Large intestine (tissue), 12 donors: ENCODE measurements at places on chromosomes 1 and 21. TPM values are rescaled to one million over a fixed set of nuclear protein-coding genes. Genes with fewer than 3 reads are reported as not detected.

TGFB2 gene
- 4.9 TPM for polyA plus RNA-seq

IL20 gene
- polyA plus RNA-seq, result 0.06 TPM

FALEC gene
- 0.31 TPM for polyA plus RNA-seq

GRCh38 chr1:180235077-180235501, 5.0 kb downstream of the LHX4 start:
- no peak for DNase-seq

DNA sequence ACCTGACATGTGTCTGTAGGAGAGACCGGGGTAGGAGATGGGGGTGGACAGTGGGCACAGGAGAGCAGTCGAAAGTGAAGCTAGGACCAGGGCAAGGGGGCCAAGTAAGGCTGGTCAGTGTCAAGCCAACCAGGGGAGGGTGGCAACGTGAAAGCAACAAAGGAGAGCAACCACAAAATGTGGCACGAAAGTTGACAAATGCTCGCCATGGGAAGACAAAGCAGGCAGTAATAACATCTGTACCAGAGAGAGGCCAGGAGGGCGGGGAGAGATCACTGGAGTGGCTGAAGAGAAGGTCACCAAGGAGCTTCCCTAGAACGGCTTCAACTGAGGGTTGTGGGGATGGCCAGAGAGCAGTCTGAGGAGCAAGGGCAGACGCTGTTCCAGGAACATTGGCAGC, 17.0 kb downstream of the QSOX1 start:
- DNase-seq, result no peak

DNA sequence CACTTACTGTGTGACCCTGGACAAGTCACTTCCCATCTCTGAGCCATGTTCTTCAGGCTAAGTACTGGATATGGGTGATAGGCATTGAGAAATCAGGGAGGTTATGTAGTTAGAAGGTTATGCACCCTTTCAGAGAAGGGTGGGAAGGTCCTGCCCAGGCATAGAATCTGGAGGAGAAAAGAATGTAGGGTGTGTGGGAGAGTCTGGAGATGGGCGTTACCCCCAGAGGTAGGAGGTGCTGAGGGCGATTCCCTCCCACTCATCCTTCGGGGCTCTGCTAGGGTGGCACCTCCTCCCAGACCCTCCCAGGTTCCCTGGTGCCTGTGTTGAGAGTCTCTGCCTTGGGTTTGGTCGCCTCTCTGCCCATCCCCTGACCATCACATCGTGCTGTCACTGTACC, 51.1 kb downstream of the IGSF21 start:
- no peak for DNase-seq

GRCh38 chr21:45415188-45415942, 10.4 kb downstream of the COL18A1 start:
- DNase-seq, result no peak

DNA sequence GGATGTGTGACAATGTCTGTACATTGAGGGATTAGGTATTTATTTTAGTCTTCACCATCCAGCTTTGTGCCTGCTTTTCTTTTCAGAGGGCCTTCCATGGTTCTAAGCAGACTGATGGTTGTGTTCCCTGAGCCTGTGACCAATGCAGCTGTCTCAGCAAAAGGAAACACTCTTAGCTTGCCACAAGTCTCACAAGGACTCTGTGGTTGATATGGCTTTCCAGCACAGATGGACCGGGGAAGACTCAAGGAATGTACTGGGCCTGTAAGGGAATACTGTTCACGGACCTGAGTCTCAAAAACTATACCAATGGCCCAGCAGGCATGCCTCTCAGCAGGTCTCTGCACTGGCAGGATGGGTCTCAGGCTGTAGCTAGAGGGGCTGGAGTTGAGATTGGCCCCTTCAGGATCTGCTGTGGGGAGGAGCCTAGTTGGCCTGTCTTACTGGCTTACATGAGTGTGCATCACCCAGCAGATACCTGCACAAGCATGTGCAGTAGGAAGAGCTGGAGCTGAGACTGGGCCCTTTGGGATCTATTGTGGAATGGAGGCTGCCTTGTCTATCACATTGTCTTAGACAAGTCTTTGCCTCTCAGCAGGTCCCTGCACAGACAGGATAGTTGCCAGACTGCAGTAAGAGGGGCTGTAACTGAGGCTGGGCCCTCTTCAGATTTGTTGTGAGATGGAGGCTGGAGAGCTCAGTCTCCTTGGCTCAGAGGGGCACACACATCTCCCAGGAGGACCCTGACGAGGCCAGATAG, 52.0 kb upstream of the PDC start:
- no peak for DNase-seq

DNA sequence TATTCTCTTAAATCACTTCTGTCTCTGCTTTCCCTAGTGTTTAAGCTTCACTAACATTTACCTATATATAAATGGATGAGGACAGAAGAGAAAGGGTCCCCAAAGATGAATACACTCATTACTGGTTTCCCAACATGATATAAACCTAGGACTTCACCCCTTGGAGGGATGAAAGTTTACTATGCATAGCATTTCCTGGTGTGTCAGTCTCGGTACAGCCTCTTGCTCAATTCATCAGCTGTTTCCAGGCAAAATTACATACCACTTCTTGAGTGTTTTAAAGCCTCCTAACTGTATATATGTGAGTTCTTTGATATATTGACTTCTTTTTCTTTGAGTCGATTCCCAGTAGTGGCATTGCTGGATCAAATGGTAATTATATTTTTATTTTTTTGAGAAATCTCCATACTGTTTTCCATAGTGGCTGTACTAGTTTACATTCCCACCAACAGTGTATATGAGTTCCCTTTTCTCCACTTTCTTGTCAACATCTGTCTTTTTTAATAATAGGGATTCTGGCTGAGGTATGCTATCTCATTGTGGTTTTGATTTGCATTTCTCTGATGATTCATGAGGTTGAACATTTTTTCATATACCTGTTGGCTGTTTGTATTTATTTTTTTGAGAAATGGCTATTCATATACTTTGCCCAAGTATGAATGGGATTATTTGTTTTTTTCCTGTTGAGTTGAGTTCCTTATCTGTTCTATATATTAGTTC, 259.3 kb upstream of the CACYBP start:
- peak; percentile 65 for DNase-seq

DNA sequence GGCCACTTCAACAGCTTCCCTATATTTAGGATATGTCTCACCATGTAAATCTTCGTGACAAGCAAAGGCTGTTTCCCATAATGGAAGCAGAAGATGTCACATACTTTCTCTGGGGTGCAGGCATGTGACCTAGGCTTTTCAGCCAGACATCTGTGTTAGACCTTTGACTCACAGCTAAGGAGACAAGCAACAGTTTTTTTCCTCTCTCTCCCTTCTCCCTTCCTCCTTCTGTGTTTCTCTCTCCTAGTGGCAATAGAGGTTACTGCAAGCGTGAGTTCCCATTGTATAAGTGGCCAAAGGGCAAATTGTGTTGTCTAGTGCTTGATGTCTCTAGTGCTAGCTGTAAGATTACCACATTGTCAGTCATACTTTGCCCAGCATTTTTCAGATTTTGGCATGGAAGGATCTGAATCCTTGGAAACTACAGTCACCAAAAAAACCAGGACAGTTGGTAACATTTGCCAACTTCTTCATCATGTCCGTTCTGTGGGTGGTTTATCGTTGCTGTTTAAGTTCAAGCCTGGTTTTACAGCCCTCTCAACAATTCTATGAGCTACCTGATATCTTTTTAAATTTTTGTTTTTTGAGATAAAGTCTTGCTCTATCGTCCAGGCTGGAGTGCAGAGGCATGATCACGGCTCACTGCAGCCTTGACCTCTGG, 44.4 kb upstream of the RABGAP1L start:
- DNase-seq, result peak; percentile 77
